ENCODE measurements at places on chromosomes 7 and 10.

DNA sequence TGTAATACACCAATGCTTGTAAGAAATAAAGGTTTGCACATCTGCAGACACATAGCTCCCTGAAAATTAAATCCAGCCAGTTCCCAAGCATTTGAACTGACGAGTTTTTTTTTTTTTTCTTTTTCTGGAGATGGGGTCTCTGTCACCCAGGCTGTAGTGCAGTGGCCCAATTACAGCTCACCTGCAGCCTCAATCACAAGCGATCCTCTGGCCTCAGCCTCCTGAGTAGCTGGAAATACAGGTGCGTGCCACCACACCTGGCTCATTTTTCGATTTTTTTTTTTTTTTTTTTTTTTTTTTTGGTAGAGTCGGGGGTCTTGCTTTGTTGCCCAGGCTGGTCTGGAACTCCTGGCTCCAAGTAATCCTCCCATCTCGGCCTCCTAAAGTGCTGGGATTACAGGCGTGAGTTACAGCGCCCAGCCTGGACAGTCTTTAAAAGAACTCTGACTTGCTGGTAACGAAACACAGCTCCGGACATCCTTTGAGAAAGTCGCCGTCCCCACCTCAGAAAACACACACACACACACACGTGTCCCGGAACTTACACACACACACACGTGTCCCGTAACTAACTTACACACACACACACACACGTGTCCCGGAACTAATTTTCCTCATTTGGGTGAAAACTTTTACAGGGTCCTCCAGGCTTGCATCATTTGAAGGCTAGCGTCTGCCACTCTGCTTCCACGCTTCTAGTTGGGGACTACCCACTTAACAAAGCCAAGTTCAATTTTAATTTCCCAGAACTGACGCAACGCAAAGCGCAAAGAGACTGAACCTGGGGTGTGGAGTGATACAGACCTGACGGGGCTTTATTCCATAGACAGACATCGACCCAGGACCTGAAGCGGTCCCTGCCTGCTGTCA lies 18.6 kb downstream of the OCM2 start:
- H3K4me1 ChIP-seq: no peaks in the 10 kb centered on the region
- no peaks in the 10 kb centered on the region for H3K36me3 ChIP-seq
- peak overlapping the region; percentile 99 for H3K4me3 ChIP-seq
- H3K27ac ChIP-seq: peak overlapping the region; percentile 80
- DNase-seq: no peak

- no peaks in the 10 kb centered on the region for H3K36me3 ChIP-seq
- H3K4me3 ChIP-seq: no peak overlapping the region
- no peak for DNase-seq
- peaks cover 83% of the 10 kb centered on the region for H3K4me1 ChIP-seq
- H3K27ac ChIP-seq: no peak overlapping the region
Measured at GRCh38 chr10:100742936-100743335, 2.4 kb upstream of the PAX2 start.

GRCh38 chr7:108805808-108806397 lies 236.2 kb downstream of the DNAJB9 start:
- H3K27me3 ChIP-seq: no peaks in the 10 kb centered on the region
- no peaks in the 10 kb centered on the region for H3K4me1 ChIP-seq
- H3K36me3 ChIP-seq: no peaks in the 10 kb centered on the region
- no peak overlapping the region for H3K27ac ChIP-seq
- no peak for DNase-seq
- H3K4me3 ChIP-seq: no peak overlapping the region

GRCh38 chr10:6342096-6342685 lies 139.5 kb downstream of the PFKFB3 start:
- no peaks in the 10 kb centered on the region for H3K36me3 ChIP-seq
- no peak overlapping the region for H3K4me3 ChIP-seq
- no peaks in the 10 kb centered on the region for H3K4me1 ChIP-seq

- H3K27me3 ChIP-seq: no peaks in the 10 kb centered on the region
- H3K36me3 ChIP-seq: no peaks in the 10 kb centered on the region
- H3K27ac ChIP-seq: no peak overlapping the region
Measured at GRCh38 chr10:100882252-100882651, 30.5 kb upstream of the SLF2 start.

- H3K4me1 ChIP-seq: no peaks in the 10 kb centered on the region
- H3K4me3 ChIP-seq: no peak overlapping the region
- no peak for DNase-seq
- no peaks in the 10 kb centered on the region for H3K36me3 ChIP-seq
- no peak overlapping the region for H3K27ac ChIP-seq
- H3K27me3 ChIP-seq: no peaks in the 10 kb centered on the region
Measured at GRCh38 chr7:70951271-70951962, 180.5 kb upstream of the GALNT17 start.

GRCh38 chr7:99860281-99861127 lies 16.3 kb downstream of the OR2AE1 start:
- H3K4me3 ChIP-seq: no peak overlapping the region
- H3K27me3 ChIP-seq: no peaks in the 10 kb centered on the region
- H3K4me1 ChIP-seq: peaks cover 5% of the 10 kb centered on the region
- no peak for DNase-seq

DNA sequence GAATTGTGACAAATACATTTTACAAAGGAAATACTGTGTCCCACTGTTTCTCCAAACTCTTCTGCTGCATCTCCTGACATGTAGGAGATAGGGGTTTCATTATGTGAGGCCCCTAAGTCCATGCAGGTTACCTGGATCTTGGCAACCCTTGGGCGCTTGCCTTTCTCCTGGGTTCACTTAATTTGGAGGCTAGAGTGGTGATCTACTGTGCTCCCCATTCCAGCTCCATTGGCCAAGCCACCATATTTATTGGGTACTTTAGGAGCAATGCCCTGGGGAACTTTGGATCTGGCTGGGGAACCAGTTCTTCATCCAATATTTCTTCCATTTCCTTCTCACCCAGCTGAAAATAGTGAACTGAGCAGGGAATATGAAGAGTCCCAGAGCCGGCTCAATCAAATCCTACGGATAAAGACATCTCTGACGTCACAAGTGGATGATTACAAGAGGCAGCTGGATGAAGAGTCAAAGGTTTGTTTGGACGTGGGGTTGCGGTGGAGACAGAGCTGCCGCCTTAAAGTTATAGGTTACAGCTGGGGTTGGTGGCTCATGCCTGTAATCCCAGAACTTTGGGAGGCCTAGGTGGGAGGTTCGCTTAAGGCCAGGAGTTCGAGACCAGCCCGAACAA lies 18.5 kb downstream of the MYH16 start:
- no peak overlapping the region for H3K4me3 ChIP-seq
- no peaks in the 10 kb centered on the region for H3K27me3 ChIP-seq

- H3K27me3 ChIP-seq: no peaks in the 10 kb centered on the region
- peaks cover 12% of the 10 kb centered on the region for H3K4me1 ChIP-seq
- DNase-seq: no peak
- H3K36me3 ChIP-seq: no peaks in the 10 kb centered on the region
Measured at GRCh38 chr10:89351412-89351779, 23.6 kb downstream of the IFIT3 start.

GRCh38 chr7:151060416-151061212 lies 1.2 kb downstream of the SLC4A2 start:
- H3K36me3 ChIP-seq: peaks cover 37% of the 10 kb centered on the region
- no peak for DNase-seq
- peak overlapping the region; percentile 85 for H3K27ac ChIP-seq
- peaks cover 68% of the 10 kb centered on the region for H3K4me1 ChIP-seq

DNA sequence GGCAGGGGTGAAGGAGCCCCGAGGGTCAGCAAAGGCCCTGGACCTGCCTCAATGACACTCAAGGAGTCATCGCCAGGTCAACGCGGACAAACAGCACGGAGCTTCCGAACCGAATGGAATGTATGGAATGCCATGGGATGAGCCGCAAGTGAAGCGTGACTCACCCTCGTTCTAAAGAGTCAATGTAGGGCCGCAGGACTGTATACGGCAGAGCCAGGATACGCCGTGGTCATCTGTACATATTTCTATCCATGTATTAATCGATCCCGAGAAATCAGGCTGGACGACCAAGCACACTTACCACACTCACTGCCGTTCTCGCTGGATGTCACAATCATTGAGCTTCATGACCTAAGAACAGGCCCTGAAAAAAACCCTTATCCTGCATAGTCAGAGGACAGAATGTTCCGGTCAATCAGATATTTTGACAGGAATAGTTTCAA lies 4.3 kb downstream of the SNX8 start:
- H3K27ac ChIP-seq: no peak overlapping the region
- H3K4me1 ChIP-seq: peaks cover 7% of the 10 kb centered on the region
- no peak overlapping the region for H3K4me3 ChIP-seq
- no peaks in the 10 kb centered on the region for H3K36me3 ChIP-seq
- no peak for DNase-seq
- H3K27me3 ChIP-seq: no peaks in the 10 kb centered on the region

DNA sequence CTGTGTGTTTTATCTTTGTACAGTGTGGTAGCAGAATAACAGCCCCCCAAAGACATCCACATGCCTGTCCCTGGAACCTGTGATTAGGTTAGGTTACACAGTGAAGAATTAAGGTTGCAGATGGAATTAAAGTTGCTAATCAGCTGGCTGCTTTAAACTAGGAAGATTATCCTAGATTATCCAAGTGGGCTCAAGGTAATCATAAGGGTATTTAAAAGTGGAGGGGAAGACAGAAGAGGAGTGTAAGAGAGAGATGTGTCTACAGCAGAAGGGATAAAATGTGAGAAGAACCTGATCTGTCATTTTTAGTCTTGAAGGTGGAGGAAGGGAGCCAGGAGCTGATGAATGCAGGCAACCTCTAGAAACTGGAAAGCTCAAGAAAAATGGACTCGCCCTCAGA lies 117.6 kb downstream of the ARHGAP22 start:
- no peak overlapping the region for H3K27ac ChIP-seq
- H3K36me3 ChIP-seq: no peaks in the 10 kb centered on the region
- H3K4me1 ChIP-seq: no peaks in the 10 kb centered on the region
- no peak overlapping the region for H3K4me3 ChIP-seq
- no peaks in the 10 kb centered on the region for H3K27me3 ChIP-seq

DNA sequence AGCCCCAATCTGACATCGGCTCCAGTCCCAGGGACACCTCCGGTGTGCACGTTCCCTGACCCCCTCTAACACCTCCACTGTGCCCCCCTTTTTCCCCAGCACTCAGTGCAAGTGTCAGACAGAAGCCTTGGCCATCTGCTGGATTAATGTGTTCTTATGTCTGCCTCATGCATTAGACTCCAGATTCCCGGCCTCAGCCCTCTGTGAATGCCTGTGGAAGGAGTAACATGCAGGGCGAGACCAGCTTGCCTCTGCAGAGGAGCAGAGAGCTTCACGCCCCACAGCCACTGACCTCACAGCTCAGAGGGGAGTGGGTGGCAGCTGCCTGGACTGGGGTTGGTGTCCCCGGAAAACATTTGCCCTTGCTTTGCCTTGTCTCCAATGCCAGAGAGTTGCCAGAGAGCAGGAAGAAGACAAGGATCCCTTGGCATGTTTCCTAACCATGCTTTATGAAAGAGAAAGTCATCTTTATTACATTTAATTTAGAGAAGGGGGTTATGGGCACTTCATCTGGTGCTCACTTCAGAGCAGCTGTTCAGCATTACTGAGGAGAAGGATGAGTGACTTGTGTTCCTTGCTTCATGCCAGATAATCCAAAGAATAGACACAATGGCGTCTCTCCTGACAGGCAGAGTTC lies 91.6 kb upstream of the CXCL12 start:
- H3K4me1 ChIP-seq: no peaks in the 10 kb centered on the region
- no peaks in the 10 kb centered on the region for H3K36me3 ChIP-seq
- H3K4me3 ChIP-seq: no peak overlapping the region
- DNase-seq: no peak

- H3K27me3 ChIP-seq: no peaks in the 10 kb centered on the region
- H3K4me3 ChIP-seq: no peak overlapping the region
- no peaks in the 10 kb centered on the region for H3K36me3 ChIP-seq
Measured at GRCh38 chr10:80276335-80276734, 13.1 kb downstream of the MAT1A start.

DNA sequence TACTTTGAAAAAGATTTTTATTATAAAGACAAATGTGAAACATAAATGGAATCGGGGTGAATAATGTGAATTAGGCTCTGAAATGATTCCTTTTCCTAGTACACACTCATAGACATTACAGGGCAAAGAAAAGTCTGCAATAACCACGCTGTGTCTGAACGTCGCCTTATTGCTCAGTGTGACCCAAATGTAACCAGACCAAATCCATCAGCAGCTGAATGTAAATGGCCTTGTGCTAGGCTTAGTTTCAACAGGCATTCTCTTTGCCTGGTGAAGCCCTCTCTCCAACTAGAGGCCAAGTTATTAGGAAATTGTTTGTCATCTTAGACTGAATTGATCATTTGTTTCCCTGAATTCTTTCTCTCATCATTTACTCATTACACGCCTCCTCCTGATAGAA lies 225.5 kb downstream of the CHCHD3 start:
- no peak overlapping the region for H3K27ac ChIP-seq
- no peak overlapping the region for H3K4me3 ChIP-seq
- H3K27me3 ChIP-seq: no peaks in the 10 kb centered on the region
- no peak for DNase-seq
- no peaks in the 10 kb centered on the region for H3K4me1 ChIP-seq
- no peaks in the 10 kb centered on the region for H3K36me3 ChIP-seq

DNA sequence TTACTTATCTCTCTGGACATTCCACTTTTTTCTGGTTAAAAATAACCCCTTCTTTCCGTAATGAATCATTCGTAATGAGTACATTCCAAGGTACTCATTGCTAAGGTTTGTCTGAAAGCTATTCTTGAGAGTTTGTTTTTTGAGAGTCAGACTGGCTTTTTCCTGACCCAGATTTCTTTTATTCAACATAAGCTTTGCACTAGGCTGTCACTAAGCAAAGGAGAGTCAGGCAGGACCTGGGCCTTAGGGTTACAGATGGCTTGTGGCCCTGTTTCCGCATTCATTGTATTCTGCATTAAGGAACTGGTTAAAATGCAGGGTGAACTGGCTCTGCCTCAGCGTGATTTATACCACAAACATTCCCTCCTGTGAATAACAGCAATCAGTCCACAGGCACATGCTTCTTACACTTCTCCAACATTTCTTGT lies 84.1 kb downstream of the POM121L12 start:
- DNase-seq: no peak
- H3K27ac ChIP-seq: no peak overlapping the region
- H3K27me3 ChIP-seq: no peaks in the 10 kb centered on the region
- H3K4me1 ChIP-seq: no peaks in the 10 kb centered on the region

DNA sequence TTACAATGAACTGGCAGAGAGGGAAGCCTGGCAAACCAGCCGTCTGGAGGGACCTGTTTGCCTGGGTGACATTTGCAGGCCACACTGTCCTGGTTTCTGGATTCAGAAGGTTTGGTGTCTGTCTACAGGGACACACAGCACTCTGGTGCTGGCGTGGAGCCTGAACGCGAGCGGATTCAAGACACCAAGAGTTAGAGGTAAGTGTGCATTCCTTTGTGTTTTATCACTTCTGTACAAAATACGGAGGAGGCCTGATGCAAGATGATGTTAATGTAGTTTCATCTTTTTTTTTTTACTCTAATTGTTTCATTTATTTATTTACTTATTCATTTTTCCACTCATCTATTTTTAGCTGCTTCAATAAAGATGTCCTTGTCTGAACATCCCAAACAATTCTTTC lies 485.3 kb upstream of the ADARB2 start:
- H3K4me1 ChIP-seq: no peaks in the 10 kb centered on the region
- no peak overlapping the region for H3K4me3 ChIP-seq
- DNase-seq: no peak

- DNase-seq: no peak
- H3K36me3 ChIP-seq: no peaks in the 10 kb centered on the region
- no peak overlapping the region for H3K4me3 ChIP-seq
- H3K4me1 ChIP-seq: no peaks in the 10 kb centered on the region
- no peaks in the 10 kb centered on the region for H3K27me3 ChIP-seq
- no peak overlapping the region for H3K27ac ChIP-seq
Measured at GRCh38 chr7:101725921-101726320, 91.5 kb upstream of the CUX1 start.

Measured in esophagus squamous epithelium (tissue), 5 donors.